ENCODE measurements at places on chromosomes 11 and 22.

GRCh38 chr22:48885271-48885918 lies 942.3 kb downstream of the BRD1 start:
- no peak for DNase-seq

DNA sequence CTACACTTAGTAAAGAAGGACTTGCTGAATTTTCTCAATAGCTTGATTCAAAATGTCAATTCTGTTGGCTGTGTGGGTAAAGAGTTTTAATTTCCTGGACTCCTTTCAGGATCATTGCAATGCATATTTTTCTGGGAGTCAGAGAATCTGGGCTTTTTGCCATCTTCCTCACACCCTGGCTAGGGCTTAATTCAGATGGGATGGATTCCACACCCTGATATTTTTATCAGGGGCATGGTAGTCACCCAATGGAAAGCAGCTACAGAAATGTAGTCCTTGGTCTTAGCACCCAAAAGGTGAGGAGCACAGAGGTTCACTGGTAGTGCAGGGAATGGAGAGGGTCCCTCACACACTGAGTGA lies 79.3 kb downstream of the SGSM3 start:
- no peak for DNase-seq

- DNase-seq: no peak
Observed at GRCh38 chr11:23226331-23227077, 366.2 kb upstream of the CCDC179 start.

- DNase-seq: no peak
Observed at GRCh38 chr11:122851366-122851966, 13.2 kb downstream of the CRTAM start.

DNA sequence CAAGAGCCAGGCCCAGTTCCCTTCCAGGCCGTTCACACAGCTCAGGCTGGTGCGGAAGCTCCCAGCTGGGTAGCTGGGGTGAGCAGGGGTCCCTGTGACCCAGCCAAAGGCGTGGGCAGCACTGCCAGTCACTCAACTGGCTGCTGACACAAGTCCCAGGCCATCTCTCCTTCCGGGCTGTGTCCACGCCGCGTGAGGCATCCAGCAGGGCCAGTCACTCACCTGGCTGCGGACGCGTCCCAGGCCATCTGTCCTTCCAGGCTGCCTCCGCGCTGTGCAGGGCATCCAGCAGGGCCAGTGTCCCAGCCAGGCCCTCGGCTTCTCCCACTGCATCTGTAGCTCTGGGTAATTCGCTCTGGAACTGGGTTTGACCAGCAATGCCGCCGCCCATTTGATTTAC lies 184.2 kb downstream of the BRD1 start:
- DNase-seq: no peak
